ENCODE measurements at places on chromosomes 12 and 14.
A peak's percentile ranks its signal among the peaks of the same experiment; 100 is the strongest.

DNA sequence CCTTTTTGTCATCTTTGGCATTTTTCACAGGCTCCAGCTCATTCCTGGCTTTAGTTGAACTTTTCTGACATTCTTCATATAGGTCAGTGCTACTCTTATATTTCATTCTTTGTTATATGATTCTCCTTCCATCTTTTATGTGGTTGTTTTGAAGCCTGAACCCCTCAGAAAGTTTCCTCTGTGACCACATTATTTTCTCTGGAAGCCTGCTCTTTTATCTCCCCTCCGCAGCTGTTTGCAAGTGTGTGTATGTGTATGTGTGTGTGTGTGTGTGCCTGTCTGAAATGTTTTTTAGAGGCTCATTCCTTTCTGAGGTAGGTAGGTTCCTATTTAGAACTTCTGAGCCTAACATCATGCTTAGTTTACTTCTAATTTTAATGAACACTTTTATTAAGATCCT is 47.6 kb downstream of the ANO4 start:
- no peak for DNase-seq

GRCh38 chr12:63124778-63125177 is 26.2 kb downstream of the AVPR1A start:
- no peak for DNase-seq

DNA sequence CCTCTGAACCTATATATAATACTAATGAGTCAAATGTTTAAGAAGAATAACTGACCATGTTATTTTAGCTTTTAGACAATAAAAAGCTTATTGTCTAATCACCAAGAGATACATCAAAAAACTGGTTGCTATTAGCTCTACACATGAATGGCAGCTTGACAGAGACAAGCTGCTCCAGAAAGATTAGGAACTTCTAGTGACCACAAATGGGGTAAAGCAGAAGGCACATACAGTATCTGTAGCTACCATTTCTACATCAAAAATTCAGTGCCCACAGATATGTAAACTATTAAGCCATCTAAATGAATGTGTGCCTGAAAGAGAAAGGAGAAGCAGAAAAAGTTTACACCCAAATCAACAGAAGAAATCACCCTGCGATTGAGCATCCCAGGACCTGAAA is 2.4 kb downstream of the AREL1 start:
- no peak for DNase-seq

DNA sequence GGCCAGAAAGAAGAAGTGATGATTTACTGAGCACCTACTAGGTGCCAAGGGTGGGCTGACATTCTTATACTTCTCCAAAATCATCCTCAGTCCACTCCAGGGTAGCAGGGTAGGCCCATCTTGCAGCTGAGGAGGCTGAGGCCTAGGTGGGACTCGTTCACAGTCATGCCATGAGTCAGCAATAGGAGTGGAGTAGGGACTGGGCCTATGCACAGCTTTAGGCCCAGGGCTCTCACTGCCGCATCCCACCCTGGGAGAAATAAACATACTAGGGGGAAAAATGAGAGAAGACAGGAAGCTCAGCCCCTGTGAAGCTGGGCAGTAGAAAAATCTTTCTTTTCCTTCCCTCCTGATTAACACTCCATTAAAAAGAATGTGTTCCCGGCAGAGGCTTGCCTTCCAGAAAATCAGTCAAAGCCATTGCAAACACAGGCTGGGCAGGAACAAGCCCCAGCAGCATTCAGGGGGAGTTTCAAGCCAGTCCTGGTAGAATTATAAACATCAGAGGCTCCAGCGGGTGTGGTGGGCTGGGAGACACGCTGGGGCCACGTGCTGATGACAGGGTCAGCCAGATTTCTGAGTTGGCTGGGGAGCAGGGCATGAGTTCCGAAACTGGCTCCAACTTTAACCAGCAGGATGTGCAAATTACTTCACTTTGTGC is 1.8 kb downstream of the HSPB8 start:
- DNase-seq: no peak

DNA sequence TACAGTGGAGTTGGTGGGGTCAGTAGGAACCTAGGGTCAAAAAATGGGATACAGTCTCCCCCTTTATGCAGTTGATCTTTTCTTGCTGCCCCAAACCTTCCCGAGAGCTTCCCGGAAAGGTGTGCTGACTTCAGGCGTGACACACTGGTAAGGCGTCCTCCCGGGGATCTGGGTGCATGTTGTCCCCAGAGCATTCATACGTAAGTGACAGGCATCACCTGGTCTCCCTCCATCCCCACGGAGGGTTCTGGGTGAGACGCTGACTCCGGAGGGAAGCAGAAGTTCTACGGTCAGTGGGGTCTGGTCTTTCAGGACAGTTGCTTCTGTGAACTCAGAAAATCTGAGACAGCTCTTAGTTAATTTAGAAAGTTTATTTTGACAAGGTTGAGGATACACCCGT is 159.6 kb upstream of the RTL1 start:
- DNase-seq: no peak

DNA sequence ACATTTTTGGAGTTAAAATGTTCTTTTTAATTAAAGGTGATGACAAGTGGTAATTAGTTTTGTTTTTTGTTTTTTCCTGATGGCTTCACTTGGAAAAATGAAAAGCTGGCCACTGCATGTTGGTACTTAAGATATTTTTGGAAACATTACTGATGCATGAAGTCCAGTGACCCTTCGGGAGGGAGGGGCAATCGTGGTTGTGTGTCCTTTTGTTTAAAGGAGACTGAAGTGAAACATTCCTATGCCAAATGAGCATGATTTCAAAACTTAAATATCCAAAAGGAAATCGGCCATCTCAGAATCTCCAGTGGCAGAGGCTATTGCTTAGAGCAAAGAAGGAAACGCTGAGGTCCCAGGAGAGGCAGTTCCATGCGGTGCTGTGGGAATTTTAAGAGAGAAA is 20.1 kb downstream of the LTBP2 start:
- DNase-seq: no peak

DNA sequence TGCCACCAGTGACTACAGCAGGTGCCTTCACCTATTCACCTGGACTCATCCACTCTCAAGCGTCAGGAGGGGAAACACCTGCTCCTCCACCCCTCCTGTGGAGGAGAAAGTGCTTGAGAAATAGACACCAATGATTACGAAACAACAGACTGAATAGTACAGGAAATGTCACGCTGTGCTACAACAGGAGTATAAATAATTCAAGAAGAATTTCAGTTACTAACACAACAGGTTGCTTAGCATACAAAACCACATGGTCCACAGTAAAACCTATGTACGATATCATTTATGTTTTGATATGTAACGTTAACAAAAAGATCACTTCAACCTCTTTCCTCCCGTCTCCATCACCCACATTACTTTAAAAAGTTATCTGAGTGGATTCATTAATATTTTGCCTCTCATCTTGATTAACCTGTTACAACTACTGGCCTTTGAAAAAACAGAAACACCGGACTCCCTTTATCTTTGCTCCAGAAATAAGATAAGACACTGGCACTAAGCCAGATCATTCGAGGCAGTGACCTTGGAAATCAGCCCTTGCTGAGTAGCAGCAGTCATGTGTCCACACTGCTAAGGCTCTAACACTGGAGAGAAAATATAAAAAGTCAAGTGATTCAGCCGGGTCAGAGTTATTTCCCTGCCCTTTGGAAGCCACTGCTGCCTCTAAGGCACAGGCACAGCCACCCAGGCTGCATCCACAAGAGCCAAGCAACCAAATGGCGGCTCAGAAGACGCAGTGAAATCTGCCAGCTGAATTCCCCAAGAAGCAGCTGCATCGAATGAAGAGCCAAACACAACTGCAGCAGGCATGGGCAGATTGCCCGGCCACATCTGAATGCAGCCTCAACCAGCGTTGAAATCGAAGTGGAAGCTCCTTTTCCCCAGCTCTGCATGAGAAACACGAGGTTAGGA is 40.9 kb downstream of the NT5DC3 start:
- DNase-seq: no peak

DNA sequence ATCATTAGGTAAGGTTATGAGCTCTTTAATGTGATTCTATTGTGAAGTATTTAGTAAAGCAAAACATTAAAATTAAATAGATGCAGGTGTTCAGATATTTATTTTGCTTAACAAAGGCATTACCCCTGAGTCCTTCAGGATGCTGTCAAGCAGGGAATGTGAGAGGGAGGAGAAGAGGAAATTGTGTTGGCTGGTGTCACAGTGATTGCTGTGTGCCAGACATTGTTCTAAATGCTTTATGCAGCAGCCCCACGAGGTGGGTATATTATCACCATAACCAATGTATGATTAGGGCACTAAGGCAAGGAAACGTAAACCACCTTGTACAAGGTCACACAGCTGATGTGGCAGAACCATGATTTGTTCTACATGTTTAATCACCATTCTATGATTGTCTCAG is 80.1 kb downstream of the STAB2 start:
- no peak for DNase-seq

- DNase-seq: no peak
Observed at GRCh38 chr12:9880532-9881078, 684 bp upstream of the KLRF2 start.

DNA sequence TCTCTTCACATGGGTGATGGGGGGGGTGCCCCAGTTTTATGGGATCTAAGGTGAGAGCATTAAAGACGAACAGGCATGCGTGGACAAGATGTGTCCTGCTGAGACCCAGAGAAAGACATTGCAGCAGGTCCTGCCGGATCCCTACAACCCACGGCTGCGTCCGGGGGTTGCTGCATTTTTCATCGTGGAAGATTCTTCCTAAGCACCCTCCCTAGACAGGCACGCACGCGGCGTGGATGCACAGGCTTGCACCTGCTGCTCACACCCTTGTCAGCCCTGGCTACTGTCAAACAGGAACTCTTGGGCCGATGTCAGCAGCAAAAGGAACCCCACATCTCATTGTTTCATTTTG is 280.6 kb upstream of the RTL1 start:
- DNase-seq: no peak

GRCh38 chr14:23660290-23661226 is 24.4 kb downstream of the DHRS2 start:
- DNase-seq: no peak

DNA sequence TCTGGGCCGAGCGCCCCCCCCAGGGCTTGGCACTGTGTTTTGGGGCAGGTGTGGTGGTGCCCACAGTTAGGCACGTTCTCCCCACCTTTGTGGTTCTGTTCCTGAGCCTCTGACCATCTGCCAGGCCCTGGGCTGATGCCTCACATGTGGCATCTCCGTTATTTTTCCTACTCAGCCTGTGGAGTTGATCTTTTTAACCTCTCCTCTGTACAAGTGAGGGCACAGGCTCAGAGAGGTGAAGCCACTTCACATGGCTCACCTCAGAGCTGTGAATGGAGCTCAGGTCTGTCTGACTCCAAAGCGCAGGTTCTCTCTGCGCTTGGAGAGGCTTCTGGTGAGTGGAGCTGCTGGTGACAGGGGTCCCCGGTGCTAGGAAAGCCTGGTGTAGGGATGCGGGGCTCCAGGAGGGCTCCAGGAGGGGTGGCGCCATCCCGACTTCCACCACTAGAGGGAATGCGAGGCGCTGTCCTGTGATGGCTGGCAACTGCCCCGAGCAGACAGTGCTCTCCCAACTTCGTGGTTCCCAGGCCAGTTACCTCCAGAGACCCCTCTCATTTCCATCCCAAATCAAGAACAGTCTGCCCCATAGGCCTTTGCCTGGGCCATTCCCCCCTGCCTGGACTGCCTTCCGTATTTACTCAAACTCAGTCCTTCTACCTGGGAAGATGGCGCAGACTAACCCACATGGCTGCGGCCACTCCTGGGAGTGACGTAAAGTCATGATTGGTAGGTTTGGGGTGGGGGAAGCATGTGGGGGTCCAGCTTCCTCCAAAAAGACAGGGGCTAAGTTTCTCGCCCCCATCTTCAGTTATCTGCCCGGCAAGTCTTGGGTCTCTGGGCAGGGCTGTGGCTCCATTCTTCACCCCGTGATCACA is 9.9 kb downstream of the BCL7A start:
- peak; percentile 68 for DNase-seq

GRCh38 chr14:89270439-89271227 is 146.4 kb downstream of the FOXN3 start:
- no peak for DNase-seq

- peak; percentile 87 for DNase-seq
Observed at GRCh38 chr14:91418387-91419043, 895 bp upstream of the CCDC88C start.

DNA sequence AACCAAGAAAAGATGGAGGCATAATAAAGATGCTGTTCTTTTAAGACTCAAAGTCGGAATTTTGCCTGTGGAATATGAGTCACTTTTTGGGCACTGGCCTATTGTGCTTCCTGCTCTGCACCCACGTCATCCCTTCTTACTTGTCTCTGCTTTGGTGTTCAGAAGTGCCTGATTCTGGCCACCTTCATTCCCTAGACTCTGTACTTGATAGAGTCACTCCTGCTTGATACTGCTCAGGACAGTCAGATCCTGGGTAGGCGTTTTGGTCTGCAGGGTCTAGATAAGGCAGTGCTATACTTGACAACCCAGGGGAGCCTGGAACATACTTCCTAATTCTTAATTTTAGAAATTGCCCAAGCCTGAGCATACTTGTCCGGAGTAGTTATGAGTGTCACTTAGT is 1.9 kb downstream of the LRRK2 start:
- no peak for DNase-seq

DNA sequence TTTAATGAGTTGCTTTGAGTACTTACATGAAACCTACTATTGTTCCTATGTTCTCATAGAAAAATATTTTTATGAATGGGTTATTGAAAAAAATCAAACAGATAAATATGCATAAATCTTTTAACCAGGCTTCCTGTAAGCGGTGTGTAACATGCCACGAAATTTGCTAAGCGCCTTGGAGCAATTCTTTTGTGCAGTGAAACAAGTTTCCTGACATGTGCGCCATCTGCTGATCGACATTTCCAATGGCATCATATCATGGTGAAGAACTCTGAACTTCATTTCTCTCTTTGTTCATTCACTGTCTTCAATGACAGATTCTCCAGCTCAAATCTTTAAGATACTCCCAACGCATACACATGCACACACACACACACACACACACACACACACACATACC is 145.6 kb upstream of the NAV3 start:
- DNase-seq: no peak

DNA sequence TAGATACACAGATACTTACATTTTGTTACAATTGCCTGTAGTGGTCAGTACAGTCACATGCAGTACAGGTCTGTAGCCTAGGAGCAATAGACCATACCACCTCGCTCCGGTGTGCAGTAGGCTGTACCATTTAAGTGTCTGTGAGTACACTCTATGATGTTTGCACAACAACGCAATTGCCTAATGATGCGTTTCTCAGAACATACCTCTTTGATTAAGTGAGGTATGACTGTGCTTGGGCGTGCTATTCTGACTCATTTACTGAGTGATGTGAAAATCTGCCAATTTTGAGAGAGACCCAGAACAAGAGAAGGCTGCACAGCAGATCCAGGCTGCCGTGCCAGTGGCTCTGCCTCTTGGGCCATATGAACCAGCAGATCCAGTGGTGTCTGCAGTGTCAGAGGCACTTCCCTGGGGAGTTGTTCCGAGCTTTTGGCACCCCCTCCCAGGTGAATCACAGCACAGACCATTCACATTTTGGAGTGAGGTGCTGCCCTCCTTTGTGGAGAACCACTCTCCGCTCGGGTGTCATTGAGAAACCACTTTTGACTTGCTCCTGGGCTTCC is 20.4 kb downstream of the DLK1 start:
- no peak for DNase-seq

DNA sequence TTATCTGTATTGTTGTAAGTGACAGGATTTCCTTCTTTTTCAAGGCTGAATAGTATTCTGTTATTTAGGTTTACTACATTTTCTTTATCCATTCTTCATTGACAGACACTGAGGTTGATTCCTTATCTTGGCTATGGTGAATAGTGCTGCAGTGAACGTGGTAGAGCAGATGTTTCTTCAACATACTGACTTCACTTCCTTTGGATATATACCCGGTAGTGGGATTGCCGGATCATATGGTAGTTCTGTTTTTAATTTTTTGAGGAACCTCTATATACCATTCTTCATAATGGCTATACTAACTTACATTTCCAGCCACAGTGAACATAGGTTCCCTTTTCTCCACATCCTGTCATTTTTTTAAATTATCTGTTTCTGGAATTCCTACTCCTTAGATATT is 21.8 kb downstream of the DERA start:
- no peak for DNase-seq

Data from CD4-positive, alpha-beta T cell treated with Interleukin-17A for 4 hours (primary cell).